ENCODE measurements at places on chromosomes 1 and 21.

- no peak for DNase-seq
Measured at GRCh38 chr1:108036796-108037562, 72.0 kb upstream of the VAV3 start.

DNA sequence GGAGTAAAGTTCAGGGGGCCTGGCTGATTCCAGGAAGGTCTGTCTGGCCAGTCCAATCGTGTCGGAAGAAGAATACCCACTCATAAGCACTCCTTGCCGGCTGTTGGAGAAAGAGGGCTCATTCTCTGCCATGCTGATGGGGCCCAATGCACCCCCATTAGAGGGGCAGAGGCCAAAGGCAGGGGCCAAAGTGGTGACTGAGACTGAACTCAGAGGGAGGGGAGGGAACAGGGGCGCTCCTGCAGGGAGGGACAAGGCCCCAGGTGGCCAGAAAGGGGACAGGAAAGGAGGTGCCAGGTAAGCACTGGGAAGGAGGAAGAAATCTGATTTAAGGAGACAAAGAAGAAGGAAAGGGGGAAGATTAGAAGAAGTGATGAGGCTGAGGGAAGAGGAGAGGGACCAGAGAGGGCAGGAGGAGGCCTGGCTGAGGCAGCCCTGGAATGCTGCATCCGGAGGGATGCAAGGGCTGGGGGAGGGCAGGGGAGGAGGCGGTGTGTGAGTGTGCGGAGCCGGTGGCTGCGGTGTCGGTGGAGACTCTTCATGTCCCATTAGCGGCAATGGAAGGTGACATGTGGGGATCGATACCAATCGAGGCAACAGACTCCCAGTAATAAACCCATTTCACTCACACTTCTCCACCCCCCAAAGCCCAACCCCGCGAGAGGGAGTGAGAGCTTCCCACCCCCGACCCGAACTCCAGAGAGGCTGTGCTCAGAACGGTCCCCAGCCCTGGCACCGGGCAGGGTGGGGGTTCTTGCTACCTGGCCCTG lies 12.0 kb upstream of the ETV3L start:
- no peak for DNase-seq

DNA sequence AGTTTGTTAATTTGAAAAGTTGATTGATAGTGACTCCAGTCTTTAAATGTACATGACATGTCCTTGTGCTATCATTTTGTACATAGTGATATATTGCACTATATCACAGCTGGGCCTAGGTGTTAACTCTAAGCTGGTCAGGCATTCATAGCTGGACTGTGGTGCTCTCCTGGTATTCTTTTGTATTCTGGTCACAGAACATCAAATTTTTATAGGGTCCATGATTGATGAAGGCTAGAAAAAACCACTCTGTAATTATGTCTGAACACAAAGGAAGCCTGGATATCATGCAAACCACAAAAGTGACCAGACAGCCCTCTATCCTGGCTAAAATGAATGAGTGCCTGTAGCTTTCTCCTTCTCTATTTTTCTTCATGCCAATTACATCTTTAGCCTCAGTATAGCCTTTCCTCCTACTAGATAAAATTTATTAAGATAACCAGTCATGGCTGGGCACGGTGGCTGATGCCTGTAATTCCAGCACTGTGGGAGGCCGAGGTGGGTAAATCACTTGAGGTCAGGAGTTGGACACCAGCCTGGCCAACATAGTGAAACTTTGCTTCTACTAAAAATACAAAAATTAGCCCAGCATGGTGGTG lies 134.9 kb upstream of the B3GALT2 start:
- no peak for DNase-seq

GRCh38 chr1:71273334-71273733 lies 192.5 kb upstream of the ZRANB2 start:
- no peak for DNase-seq
